Gastroesophageal sphincter (tissue), 4 donors: ENCODE measurements at places on chromosomes 1 and 21. TPM values are rescaled to one million over a fixed set of nuclear protein-coding genes. Genes with fewer than 3 reads are reported as not detected.

The C1orf141 gene
- total RNA-seq = not detected

The STIL gene
- total RNA-seq = 0.77 TPM

The GPR89B gene
- 21.0 TPM for total RNA-seq

The RHD gene
- not detected for total RNA-seq

GRCh38 chr21:42352441-42353095, 1.8 kb upstream of the TFF2 start:
- ATAC-seq = no peak

- no peak for ATAC-seq
Observed at GRCh38 chr1:3789421-3790300, 6.6 kb downstream of the LRRC47 start.

GRCh38 chr1:212622906-212623305, 14.3 kb downstream of the ATF3 start:
- no peak for ATAC-seq

GRCh38 chr1:87673748-87674147, 345.1 kb downstream of the LMO4 start:
- ATAC-seq = no peak

GRCh38 chr1:210598135-210598652, 269.5 kb downstream of the HHAT start:
- peak; percentile 96 for ATAC-seq

DNA sequence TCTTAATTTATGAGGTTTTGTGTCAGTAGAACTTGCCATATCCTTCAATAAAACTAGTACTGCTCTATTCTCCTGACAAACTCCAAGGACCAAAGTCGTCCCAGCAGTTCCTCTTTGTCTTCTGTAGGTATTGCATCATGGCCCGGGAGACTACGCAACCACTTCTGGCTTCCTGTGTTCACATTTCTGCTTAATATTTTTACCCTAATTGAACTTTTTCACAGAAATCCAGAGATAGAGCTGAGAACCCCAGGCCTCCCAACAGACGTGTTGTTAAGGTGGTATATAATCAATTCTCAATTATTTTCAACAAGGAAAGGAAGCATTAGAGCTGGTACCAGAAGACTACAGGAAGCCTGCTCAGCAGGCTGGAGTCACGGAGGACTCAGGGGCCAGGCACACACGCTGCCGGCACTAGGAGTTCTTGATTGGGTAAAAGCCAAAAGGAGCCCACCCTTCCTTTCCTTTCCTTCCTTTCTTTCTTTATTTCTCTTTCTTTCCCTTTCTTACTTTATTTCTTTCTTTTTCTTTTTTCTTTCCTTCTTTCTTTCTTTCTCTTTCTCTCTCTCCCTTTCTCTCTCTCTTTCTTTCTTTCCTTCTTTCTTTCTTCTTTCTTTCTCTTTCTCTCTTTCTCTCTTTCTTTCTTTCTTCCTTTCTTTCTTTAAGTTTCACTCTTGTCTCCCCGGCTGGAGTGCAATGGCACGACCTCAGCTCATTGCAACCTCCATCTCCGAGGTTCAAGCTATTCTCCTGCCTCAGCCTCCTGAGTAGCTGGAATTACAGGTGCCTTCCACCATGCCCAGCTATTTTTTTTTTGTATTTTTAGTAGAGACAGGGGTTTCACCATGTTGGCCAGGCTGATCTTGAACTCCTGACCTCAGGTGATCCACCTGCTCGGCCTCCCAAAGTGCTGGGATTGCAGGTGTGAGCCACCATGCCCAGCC, 173.7 kb downstream of the ZBTB18 start:
- no peak for ATAC-seq
